ENCODE measurements at places on chromosomes 13 and 19.
A peak's percentile ranks its signal among the peaks of the same experiment; 100 is the strongest.

DNA sequence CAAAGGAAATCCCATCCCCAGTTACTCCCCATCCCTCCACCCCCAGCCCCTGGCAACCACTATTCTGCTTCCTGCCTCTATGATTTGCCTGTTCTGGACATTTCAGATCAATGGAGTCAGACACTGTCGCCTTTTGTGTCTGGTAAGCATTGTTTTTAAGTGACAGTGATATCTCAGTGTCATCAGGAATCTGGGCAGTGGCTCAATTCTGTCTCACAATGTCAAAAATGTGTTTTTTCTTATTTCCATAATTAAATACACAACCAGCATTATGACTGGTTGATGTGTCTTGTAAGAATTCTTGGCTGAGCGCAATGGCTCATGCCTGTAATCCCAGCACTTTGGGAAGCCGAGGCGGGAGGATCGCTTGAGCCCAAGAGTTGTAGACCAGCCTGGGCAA lies 20.2 kb upstream of the PGLS start:
- DNase-seq, result no peak

DNA sequence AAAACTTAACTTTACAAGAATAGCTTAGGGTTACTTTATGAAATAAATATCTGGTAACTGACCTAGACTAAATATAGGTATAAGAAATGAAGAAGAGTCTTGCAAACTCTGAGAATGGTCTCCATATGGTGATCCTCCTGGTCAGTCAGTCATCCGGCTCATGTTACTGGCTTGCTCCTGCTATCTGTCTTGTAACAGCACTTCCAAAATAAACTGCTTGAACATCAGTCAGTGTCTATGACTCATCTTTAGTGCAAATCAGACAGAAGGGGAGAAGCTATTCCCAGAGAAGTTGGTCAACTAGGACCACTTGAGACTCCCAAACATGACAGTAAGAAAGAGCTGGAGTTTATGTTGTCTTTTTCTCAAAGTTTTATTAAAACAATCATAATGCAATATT lies 1550.9 kb downstream of the PCDH9 start:
- no peak for DNase-seq

DNA sequence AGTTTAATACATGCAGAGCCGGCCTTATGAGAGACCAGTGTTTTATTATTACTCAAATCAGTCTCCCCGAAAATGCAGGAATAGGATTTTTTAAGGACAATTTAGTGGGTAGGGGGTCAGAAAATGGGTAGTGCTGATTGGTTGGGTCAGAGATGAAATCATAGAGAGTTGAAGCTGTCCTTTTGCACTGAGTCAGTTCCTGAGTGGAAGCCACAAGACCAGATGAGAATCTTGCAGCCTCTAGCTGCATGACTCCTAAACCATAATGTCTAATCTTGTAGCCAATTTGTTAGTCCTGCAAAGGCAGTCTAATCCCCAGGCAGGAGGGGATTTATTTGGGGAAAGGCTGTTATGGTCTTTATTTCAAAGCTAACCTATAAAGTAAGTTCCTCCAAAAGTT lies 1163.9 kb downstream of the DIAPH3 start:
- no peak for DNase-seq

DNA sequence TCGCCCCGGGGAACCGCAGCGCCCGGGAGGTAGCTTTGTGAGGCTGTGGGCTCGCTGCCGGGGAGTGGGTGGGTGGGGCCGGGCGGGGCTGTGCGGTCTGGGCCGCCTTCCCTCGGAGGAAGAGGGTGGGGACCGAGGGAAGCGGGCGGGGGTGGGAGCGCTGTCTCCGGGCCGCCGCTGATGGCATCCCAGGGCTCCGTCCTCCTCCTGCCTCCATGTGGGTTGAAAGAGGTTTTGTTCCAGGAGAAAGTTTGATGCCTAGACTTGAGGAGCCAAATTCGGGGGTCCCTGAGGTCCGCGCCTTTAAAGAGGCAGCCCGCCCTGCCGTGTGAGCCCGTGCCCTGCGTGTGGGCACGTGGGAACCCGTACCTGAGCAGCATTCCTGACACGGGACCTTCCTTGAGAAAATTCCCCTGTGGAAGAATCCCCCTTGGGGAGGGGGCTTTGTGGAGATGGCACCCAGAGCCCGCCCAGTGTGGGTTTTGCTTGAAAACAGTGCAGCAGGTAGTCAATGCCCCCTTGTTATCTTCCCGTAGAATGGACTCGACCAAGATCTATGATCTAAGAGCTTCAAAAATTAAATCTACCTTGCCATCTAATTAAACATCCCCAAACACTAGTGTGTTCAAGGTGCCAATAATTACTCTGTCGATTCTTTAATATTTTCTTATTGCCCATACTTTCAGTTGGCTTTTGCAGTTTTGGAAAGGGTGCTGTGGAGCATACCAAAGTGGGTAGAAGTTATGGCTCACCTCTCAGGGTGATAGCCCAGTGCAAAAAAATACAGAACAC lies 107.8 kb downstream of the RXFP2 start:
- no peak for DNase-seq

DNA sequence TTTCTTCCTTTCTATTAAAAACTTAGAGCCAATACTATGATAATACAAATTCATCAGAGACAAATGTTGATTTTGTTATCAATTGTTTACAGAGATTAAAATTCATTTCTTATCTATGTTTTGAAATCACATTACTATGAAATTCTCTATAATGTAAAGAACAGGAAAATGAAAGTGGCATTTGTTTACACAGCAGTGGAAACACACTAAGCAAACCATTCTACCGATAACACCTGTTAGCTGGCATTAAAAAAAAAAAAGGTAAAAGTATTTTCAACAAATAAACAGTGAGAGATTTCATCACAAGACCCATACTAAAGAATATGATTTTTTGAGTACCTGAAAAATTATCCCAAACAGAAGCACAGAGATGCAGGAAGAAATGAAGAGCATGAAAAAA lies 4.8 kb upstream of the CCDC70 start:
- DNase-seq, result no peak

DNA sequence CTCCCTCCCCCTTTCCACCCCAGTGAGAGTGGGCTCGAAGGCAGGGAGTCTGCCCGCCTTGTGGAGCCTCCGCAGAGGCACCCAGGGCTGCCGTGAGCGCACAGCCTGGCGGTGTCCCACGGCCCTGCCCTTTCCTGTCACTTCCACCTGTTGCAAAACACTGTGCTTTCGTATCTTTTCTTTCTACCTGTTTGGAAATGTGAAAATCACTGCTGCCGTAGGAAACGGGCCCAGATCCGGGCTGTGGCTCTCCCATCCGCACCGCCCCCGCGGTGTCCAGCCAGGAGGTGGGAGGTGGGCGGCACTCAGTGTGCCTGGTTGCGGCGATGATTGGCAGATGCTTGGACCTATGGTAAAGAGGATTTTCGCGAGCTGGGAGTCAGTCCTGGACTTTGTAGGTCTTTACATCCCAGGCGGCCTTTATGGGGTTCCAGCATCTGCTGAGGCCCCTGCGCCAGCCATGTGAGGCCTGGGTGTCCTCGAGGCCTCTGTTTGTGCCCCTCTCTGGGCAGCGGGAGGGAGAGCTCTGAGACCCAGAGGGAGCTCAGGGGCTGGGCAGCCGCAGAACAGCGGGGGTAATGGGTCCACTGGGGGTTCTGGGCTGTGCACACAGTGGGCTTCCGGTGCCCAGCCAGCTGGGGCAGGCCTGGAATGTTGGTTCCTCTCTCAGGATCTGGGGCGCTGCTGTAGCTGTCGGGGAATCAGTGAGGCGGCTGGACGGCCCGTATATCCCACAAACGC lies 6.1 kb downstream of the STK11 start:
- DNase-seq, result no peak

GRCh38 chr13:33483471-33483870 lies 197.9 kb upstream of the STARD13 start:
- no peak for DNase-seq

- no peak for DNase-seq
Observed at GRCh38 chr19:50341091-50341564, 12.0 kb upstream of the KCNC3 start.

- no peak for DNase-seq
Observed at GRCh38 chr13:34864671-34865070, 77.4 kb upstream of the NBEA start.

DNA sequence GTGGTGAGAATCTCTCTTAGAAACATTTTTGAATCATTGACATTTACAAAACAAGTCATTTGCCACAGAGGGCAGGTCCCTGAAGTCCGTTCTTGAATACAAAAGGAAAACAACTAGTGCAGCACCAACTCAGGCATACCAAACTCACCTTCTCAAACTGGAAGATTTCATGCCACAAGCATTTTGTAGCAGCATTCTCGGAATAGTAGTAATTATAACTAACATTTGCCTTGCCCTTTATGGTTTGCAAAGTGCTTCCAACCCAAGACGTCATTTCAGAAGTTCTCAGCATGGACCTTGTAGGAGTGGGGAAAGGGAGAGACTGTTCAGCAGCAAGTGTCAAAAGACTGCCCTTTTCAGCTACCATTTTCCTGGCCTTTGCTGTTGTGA lies 344.6 kb downstream of the RFC3 start:
- DNase-seq, result no peak

- no peak for DNase-seq
Observed at GRCh38 chr13:59801107-59801880, 362.4 kb downstream of the DIAPH3 start.

DNA sequence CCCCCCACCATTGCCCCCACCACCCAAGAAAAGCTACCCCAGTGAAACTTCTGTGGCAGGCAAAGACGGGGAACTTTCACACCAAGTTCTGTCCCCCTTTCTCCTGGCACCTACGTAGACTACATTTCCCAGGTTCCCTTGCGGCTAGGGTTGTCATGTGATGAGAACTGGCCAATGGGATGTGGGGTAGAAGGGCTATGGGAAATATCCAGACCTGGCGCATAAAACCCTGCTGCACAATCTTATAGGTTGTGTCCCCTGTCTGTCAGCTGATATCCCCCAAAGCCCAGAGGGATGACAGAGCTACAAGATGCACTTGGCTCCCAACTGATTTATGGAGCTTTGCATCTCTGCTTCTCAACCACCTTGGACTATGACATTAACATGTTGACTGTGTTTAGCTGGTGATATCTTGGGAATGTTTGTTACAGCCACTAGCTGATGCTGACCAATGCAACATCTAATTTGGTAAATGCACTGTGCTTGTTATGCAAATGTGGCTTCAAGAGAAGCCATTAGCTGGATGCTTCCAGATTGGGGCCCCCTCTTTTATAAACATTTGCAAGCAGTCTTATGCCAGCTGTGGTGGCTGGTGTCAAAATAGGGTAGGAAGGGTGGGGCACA lies 6.1 kb downstream of the SH2D3A start:
- DNase-seq, result peak; percentile 56

DNA sequence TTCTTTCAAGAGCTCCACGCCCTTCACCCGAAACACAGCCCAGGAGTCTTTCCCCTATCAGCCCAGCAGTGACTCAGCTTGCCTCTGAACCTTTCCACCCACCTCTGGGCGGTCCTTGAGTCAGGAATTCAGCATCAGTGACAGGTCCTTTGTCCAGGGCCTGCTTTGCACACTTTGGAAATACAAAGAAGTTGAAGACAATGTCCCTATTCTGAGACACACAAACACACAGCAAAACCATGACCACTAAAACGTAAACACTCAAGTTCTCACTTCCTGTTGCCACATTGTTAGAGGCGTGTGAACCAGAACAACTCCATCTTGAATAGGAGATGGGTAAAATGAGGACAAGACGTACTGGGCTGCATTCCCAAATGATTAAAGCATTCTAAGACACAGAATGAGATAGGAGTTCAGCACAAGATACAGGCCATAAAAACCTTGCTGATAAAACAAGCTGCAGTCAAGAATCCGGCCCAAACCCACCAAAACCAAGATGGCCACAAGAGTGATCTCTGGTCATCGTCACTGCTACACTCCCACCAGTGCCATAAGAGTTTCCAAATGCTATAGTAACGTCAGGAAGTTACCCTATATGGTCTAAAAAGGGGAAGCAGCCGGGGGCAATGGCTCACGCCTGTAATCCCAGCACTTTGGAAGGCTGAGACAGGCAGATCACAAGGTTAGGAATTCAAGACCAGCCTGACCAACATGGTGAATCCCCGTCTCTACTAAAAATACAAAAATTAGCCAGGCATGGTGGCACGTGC lies 49.2 kb upstream of the ATP12A start:
- no peak for DNase-seq

Measured in activated CD8-positive, alpha-beta memory T cell treated with anti-CD3 and anti-CD28 coated beads, Interleukin-2, amount 10 ng/mL, durations not matched to agents 7 days and 5 days (primary cell).